ENCODE measurements at places on chromosomes 7 and 10.
A peak's percentile ranks its signal among the peaks of the same experiment; 100 is the strongest.

GRCh38 chr10:11724938-11725776 lies 17.0 kb upstream of the ECHDC3 start:
- peak; percentile 83 for DNase-seq

DNA sequence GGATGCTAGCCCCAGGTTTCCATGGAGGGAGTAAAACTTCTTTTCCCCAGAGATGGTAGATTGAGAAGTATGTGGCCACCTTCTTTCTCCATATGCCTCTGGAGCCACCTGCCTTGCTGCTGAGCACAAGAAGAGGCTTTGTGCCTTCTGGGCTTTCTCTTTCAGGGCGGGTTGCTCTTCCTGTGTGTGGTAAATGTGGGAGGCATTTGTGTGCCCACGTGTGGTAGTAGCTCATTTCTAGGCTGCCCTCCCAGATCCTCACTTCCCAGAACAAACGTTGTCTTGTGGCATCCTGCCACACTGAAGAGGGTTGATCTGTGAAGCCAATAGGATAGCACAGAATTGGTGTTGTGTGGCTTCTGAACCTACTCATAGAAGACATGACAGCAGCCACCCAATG lies 342.0 kb upstream of the PODXL start:
- no peak for DNase-seq

- no peak for DNase-seq
Measured at GRCh38 chr7:79334334-79334733, 119.1 kb downstream of the MAGI2 start.

DNA sequence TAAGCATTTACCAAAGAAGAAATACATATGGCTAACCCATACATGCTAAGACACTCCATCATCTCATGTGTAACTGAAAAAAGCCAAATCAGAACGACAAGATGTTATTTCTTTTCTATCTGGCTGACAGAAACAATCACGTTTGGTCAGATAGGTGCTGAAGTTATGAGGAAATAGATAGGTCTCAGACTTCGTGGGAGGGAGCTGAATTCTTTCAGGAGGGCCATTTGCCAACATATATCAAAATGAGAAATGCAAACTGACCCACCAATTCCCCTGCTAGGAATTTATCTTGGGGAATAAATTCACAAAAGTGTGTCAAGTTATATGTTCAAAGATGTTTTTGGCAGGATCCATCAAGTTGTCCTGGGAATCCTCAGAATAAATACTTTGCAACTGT lies 32.6 kb downstream of the SH3PXD2A start:
- no peak for DNase-seq

- DNase-seq: no peak
Measured at GRCh38 chr10:76168437-76168836, 737.0 kb downstream of the LRMDA start.

DNA sequence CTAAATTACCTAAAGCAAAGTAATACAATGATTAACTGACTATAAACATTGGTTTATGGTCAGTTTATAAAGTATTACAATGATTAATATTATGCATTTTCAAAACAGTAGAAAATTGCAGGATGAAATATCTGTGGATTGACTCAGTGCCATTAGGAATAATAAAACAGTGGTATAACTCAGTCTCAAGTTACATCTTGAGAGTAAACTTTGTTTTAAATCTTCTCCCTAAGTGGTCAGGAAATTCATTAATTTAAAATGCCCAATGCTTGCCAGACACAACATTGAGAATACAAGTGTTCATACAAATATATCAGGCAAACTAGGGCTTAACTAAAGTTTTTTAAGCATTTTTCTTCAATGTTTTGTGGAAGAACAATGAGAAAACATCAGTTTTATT lies 257.8 kb downstream of the ETV1 start:
- no peak for DNase-seq

- no peak for DNase-seq
Measured at GRCh38 chr7:65251851-65252620, 121.6 kb upstream of the ZNF92 start.

- DNase-seq: no peak
Measured at GRCh38 chr7:27198138-27198841, 1.6 kb downstream of the HOXA13 start.

DNA sequence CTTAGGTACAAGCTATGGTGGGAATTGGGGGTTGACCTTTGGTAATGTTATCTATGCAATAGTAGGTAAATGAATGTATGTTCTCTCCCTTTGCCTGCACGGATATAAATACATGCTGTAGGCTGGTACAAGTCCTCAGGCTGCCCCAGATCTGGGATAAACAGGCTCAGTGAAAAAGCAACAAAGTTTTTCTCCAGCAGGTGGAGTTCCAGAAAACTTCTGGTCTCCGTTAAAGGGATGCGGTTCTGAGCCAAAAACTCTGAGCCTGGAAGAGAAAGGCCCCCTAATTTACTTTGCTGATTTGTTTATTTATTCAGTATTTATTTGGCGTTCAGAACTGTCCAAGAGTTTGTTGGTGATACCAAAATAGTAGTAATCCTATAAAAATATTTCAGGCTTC lies 204.7 kb downstream of the ADRA2A start:
- no peak for DNase-seq

GRCh38 chr10:18418541-18419215 lies 232.7 kb downstream of the NSUN6 start:
- no peak for DNase-seq

DNA sequence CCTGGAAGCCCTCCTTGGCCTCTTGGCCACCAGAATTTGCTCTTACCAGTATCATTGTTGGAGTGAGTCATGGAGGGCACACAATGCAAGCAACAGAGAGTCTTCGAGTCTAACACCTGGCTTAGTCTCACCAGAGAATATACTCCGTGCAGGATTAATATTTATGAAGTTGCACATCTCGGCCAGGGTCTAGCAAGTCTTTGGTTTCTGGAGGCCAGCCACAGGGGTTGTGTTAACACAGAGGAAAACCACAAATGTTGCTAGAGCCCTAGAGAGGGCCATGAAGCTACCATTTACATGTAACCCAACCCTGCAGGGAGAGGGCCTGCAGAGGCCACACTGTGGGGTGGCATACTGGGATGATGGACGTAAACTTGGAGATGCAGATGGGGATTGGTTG lies 71.8 kb downstream of the MTPN start:
- DNase-seq: no peak

DNA sequence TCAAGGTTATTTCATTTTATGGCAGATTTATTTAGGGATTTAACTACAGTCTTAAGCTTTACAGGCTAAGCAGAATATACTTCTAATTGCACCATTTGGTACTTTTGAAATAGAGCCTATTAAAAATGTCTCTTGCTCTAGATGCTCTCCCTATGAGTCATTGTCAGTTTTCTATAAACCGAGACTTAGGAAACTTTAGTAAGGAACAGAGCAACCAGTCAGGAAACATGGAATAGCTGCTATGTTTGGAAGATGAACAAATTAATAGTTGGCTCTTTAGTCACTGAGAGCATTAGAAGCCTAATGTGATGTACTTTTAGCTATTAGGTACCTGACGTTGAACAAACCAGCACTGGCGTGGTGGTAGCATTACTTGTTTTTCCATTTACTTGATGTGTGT lies 35.3 kb downstream of the INPP5F start:
- no peak for DNase-seq

Measured in GM13977 (cell line).